GM23248 (cell line): ENCODE measurements at places on chromosomes 7 and 10. TPM values are rescaled to one million over a fixed set of nuclear protein-coding genes. Genes with fewer than 3 reads are reported as not detected.

- DNase-seq: no peak
Observed at GRCh38 chr10:119852822-119853221, 19.8 kb downstream of the MCMBP start.

DNA sequence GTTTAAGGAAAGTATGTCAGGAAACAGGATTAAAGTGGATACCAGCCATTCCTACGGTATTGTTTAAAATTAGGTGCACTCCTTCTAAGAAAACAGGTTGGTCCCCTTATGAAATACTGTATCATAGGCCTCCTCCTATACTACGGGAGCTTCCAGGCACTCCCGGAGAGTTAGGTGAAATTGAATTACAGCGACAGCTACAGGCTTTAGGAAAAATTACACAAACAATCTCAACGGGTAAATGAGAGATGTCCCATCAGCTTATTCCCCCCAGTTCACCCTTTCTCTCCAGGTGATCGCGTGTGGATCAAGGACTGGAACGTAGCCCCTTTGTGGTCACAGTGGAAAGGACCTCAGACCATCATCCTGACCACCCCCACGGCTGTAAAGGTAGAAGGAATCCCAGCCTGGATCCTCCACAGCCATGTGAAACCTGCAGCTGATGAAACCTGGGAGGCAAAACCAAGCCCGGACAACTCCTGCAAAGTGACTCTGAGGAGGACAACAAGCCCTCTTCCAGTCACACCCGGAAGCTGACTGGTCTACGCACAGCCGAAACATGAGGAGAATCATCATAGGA lies 25.1 kb upstream of the GHITM start:
- peak; percentile 27 for DNase-seq

GRCh38 chr10:43037942-43038782 lies 38.7 kb upstream of the RET start:
- DNase-seq: no peak

- DNase-seq: no peak
Observed at GRCh38 chr7:30873207-30873606, 38.4 kb upstream of the AQP1 start.

The HMX2 gene
- total RNA-seq: not detected in 2 replicates

The FAM237B gene
- total RNA-seq: not detected in 2 replicates

The TAS2R3 gene
- total RNA-seq: not detected in 2 replicates

The IMPDH1 gene
- 97.3 and 104 TPM in 2 replicates for total RNA-seq

The HNRNPH3 gene
- total RNA-seq: 6.7 and 17.6 TPM in 2 replicates

The AS3MT gene
- 1.3 and 2.3 TPM in 2 replicates for total RNA-seq
